ENCODE measurements at places on chromosomes 3 and 15.

DNA sequence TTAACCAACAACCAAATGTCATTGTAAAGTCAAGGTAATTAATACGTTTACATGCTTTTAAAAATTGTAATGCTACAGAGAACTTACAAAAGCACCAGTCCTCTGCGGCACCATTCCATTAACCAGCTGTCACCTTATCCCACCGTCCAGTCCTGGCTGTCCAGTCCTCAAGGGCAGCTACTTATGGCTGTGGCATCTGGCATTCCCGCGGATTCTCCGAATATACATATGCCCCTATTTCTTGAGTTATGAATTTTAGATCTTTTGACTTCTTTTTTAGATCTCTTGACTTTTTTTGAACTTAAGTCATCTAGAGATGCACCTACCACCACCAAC, 382 bp upstream of the POMGNT2 start:
- DNase-seq, result no peak

DNA sequence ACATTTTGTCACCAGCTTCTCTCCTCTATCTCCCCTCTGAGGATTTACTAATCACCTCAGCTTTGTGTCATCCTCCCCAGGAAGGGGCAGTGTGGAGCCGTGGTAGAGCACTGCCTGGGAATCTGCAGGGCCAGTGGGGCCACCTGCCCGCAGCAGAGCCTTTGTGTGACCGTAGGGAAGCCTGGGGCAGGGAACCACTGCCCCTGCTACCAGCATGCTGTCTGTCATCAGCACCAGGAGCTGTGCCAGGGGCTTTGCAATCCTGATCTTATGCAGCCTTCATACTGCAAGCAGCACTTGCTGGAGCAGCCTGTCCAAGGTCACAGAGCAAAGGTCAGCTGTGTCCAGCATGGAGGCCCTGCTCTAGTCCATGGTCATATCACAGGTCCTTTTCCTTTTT, 170.2 kb upstream of the IL12A start:
- DNase-seq, result no peak

- DNase-seq, result no peak
Measured at GRCh38 chr15:55737373-55737772, 5.6 kb downstream of the PRTG start.

GRCh38 chr15:78822514-78822913, 11.2 kb upstream of the ADAMTS7 start:
- no peak for DNase-seq

DNA sequence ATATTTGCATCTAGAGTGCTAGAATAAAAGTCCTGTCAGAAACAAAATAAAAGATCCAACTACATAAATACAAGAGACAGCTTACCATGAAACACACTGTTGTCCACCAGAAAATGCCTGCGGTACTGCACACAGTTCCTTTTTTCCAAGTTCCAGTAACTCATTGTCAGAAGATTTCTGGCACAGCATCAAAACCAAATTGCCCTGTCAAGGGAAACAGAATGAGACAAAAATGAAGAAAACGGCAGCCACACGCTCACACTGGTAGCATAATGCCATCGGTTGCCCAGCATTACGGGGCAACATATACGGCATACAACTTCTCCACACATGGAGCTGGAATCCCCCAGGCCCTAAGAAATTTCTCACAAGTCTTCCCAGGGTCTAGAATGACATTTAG, 40.8 kb downstream of the PLCH1 start:
- DNase-seq, result no peak
